ENCODE measurements at places on chromosomes 3 and 15. TPM values are rescaled to one million over a fixed set of nuclear protein-coding genes. Genes with fewer than 3 reads are reported as not detected.

The PRSS50 gene
- polyA plus RNA-seq, result 0.61 TPM

GRCh38 chr3:35862057-35862456 lies 222.7 kb downstream of the ARPP21 start:
- DNase-seq, result no peak

The CCR8 gene
- not detected for polyA plus RNA-seq

DNA sequence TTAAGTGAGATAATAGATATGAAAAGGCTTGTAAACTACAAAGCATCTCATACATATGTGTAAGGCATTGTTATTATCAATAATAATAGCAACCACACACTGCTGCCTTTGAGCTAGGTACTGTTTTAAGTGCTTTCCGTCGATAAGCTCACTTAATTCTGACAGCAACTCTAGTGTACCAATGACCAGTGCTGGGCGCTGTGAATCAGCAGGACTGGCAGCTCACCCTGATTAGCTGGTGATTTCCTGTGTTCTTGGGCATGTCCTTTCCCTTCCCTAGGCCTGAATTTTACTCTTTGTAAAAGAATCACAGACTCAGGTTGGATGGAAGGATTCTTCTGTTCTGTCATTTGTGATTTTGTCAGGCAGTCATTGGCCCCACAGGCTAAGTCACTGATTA lies 215.6 kb downstream of the LPP start:
- no peak for DNase-seq

DNA sequence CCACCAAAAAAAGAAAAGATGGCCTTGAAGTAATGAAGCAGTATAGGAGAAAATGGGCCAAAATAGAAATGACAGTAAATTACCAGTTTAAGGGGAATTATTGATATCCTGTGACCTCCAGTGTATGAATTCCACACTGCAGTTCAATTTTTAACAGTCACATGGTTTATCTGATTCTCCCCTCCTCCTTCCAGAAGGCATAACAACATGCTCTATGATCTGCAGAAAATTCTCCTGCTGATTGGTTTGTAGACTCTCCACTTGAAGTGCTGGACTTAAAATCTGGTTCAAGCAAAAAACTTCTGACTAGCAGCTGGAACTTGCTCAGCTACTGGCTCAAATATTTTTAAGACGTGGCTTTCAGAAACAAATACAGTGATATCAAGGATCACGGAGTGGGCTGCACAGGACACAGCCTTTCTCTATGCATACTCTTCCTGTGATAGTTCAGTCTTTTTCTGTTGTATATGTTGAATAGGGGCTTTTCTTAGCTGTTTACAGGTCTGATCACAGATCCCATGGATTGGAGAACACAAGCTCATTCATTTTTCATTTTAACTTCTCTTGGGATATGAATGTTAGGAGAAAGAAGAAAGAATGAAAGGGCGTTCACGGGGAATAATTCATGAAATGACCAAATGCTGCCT lies 211.5 kb downstream of the LSAMP start:
- DNase-seq, result no peak

The FAM174B gene
- polyA plus RNA-seq, result 8.1 TPM

The SLC41A3 gene
- polyA plus RNA-seq, result 51.3 TPM

DNA sequence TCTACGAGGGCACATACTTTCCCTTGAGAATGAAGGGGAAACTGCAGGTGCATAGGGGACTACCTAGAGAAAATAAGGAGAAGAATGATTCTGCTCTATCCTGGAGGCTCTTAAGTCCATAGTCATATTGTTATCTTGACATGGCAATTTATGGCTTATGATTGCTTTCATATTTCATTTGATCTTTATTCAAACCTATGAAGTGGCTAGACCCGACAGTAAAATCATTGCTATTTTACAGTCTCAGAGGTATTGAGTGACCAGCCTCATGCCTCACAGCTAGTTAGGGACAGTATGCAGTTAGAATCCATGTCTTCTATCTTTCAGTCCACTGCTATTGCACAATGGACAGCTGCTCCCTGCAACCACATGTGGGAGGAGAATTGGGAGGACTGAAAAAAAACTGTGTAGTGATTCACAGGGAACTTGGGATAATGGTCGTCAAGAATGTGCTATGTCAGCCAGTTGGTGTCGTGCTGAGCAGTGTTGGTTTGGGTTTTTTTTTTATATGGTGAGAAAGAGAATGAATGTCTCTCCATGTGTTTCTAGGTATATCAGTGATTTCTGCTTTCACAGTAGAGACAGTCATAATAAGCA lies 63.2 kb upstream of the SPPL2A start:
- peak; percentile 35 for DNase-seq

The FSTL1 gene
- polyA plus RNA-seq, result 64.2 TPM
